Stimulated activated naive B cell treated with anti-CD40 and anti-IgM and Interleukin-4, amounts not matched to agents 10 μg/mL and 1 μg/mL and 100 μg/mL, for 72 hours (primary cell): ENCODE measurements at places on chromosomes 2 and 18.

GRCh38 chr2:160666154-160667060 is 172.8 kb upstream of the RBMS1 start:
- no peak for DNase-seq

DNA sequence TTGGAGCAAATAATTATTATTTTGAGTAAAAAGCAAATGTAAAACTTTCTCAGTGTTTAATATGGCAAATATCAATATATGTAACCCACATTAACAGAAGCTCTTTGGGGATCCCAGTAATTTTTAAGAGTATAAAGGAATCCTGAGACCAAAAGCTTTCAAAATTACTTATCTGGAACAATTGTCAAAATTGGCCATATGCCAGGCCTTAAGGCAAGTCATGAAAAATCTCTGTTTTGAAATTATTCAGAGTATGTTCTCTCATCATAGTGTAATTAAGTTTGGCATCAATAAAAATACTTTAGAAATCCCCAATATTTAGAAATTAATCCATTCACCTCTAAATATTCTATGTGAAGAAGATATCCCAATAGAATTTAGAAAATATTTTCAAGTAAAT is 225.3 kb upstream of the ARL4C start:
- DNase-seq = no peak

DNA sequence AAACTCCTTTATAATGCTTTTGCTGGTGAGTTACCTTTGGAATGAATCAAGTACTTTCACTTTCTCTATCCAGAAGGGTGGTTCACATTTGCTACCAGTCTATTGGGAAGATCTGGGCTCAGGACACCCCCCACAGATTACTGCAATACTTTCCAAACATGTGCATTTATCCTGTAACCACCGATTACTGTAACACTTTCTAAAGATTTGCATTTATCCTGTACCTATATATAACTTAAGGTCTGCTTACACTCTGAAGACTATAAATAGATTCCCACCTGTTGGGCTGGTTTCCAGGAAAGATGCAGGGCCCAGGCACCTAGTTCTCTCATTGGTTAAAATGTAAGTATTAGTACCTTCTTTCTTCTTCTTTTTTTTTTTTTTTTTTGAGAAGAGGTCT is 113.0 kb upstream of the NEDD4L start:
- DNase-seq = no peak

DNA sequence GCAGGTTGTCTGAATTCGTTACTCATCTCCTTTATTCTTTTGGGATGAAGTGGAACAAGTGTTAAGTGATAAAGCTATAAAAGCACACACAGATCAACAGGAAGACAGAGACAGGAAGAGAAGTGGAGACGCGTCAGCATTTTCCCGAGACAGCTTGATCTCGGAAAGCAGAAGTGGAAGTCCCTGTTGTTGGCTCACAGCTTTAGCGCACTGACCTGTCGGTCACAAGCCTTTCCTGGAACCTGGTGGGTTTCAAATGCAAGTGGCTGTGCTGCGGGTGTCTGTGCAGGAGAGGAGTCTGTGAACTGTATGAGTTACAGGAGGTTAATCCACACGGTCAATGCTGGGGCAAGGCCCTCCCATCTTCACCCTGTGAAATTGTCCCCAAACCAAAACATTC is 116.6 kb upstream of the PELI1 start:
- peak; percentile 72 for DNase-seq

- DNase-seq = peak; percentile 80
Observed at GRCh38 chr2:37389989-37390765, 45.7 kb downstream of the QPCT start.

GRCh38 chr18:48263914-48264902 is 145.0 kb downstream of the ZBTB7C start:
- DNase-seq = no peak

- DNase-seq = no peak
Observed at GRCh38 chr2:88099798-88100488, 27.9 kb downstream of the FABP1 start.

DNA sequence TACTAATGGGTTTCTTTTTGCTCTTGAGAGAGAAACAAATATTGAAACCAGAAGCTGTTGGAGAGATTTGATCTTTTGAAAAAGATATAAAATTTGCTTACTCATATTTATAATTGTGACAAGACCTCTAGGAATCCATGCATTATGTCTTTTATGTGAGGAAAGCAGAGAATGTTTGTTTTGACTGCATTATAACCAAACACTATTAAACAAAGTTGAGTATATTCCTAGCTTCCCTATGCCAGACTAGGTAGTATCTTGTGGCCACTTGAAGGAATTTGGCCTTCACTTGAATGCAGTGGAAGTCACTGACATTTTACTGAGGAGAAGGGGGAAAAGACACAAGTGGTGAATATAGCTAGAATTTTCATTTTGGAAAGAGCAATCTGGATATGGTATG is 521.8 kb upstream of the ZEB2 start:
- no peak for DNase-seq

DNA sequence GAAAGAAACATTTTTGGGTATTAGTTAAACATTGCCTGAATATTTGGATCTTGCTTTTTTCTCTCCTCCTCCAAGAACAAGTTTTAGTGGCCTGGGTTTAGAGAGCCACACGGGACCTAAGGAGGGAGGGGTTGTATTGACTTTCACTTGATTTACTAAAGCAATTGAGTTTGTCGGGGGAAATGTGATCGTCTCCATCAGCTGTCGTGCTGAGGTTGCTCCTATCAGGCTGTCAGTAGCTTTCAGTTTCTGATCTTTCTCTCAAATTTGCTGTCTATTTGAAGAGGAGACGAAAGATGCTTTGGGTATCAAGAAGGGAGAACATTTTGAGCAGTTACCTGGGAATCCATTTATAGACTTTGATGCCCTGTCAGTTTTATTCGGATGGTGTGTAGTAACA is 106.0 kb downstream of the SETBP1 start:
- DNase-seq = no peak

GRCh38 chr2:121242175-121242875 is 42.7 kb downstream of the TFCP2L1 start:
- DNase-seq = no peak

GRCh38 chr2:172169611-172170010 is 66.9 kb upstream of the DLX2 start:
- no peak for DNase-seq

GRCh38 chr2:221124532-221125240 is 447.4 kb downstream of the EPHA4 start:
- DNase-seq = no peak

DNA sequence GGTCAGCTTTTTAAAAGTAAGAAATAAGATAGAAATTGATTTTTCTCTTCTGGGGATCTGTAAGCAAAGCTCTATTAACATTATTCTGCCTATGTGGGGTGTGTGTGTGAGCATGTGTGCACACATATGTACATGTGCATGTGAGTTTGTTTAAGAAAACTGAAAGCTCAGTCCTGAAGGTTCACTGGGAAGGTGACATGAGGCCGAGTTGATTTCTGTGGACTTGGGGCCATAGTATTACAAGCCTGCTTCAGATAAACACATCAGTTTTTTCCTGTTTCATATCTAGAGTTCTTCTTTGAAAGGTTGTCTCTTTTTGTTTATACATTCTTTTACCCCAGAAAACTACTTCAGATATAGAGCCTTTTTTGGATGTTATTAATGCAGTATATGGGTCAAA is 83.4 kb downstream of the SERPINB8 start:
- no peak for DNase-seq

DNA sequence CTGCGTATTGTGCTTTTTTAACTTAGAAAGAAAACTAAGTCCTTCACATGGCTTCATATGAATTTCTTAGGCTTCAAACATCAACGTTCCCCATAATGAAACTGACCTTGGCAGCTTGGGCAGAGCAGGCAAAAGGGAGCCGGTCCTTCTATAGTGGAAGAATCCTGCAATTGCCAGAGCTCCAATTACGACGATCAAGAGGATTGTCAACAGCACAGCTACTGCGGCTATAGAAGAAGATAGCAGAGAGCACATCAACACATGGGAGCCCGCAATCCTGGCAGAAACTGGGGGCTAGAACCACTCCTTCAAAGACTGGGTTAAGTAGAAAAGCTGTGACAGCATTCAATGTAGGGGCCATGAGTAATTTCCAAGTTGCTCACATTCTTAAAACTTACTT is 69.8 kb downstream of the DHRS9 start:
- DNase-seq = no peak

- no peak for DNase-seq
Observed at GRCh38 chr18:48974304-48975119, 23.7 kb upstream of the SMAD7 start.

- DNase-seq = no peak
Observed at GRCh38 chr18:65269375-65269774, 481.4 kb upstream of the CDH7 start.

GRCh38 chr2:96253006-96253405 is 12.8 kb downstream of the TMEM127 start:
- no peak for DNase-seq

GRCh38 chr18:63410792-63411191 is 11.5 kb downstream of the VPS4B start:
- DNase-seq = no peak

DNA sequence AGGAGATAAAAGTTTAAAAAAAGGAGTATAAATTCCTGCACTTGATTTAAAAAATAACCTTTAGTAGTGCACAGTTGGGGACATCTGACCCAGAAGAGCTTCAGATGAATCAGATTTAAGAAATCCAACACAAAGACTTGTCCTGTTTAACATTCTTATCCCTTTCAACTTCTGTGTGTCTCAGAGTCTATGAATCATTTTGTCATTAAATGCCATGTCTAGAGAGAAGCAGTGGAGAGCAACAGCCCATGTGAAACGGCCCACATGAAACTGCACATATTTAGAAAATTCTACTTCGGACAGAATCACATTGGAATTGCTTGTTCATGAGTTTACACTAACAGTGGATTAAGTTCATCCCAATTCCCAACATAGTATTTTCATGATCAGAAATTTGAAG is 278.6 kb downstream of the SLC8A1 start:
- no peak for DNase-seq

- no peak for DNase-seq
Observed at GRCh38 chr2:66576311-66576560, 141.3 kb downstream of the MEIS1 start.

DNA sequence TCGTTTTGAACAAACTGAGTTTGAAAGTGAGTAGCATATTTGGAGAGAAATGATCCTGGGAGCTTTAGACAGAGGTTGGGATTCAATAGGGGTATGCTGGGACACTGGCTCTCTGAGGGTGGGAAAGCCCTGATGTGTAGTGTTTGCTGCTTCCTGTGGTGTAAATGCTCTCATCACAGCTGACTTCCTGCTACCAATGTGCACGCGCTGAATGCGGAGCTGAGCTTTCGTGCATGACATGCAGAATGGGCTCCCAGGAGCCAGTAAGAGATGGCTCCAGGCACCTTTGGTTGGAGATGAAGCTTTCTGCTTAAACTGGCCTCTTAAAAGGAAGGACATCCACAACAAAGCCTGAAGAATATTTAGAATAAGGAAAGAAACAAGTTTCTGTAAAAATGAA is 224.1 kb upstream of the CCDC150 start:
- DNase-seq = no peak

DNA sequence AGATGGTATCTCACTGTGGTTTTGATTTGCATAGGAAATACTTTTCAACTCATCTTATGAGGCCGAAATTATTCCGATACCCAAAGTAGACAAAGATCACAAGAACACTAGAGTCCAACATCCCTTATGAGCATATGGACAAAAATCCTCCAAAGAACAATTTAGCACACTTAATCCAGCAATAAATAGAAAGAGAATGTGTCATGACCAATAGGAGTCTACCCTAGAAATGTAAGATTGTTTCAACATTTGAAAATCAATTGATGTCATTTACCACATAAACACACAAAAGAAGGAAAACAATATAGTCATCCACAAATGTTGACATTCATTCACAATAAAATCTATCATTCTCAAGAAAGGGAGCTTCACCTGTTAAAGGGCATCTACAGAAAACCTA is 307.8 kb upstream of the SMIM21 start:
- no peak for DNase-seq

GRCh38 chr2:111050701-111051376 is 69.9 kb upstream of the BCL2L11 start:
- no peak for DNase-seq

GRCh38 chr2:191675807-191676721 is 1.9 kb upstream of the NABP1 start:
- peak; percentile 73 for DNase-seq

GRCh38 chr2:55010149-55010591 is 40.1 kb downstream of the RTN4 start:
- DNase-seq = peak; percentile 24

- DNase-seq = no peak
Observed at GRCh38 chr2:215657844-215658243, 222.0 kb upstream of the FN1 start.

- DNase-seq = no peak
Observed at GRCh38 chr2:38656866-38657480, 8.9 kb upstream of the GALM start.

DNA sequence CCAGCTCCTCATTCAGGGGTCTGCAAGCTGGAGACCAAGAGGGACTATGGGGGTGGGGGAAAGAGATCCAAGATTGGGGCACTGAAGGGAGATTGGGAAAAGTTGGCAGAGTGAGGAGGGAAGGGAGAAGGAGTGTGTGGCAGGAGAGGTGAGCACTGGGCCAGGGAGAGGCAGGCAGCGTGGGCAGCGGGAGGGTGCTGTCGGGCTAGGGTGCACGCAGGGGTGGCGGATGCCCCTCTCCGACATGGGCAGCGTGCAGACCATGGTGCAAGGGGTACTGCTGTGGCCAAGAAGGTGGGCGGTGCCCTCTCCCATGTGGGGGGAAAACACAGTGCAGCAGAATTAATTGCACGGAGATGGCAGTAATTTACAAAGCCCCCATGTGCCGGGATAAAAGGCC is 74.1 kb downstream of the CELF4 start:
- no peak for DNase-seq

DNA sequence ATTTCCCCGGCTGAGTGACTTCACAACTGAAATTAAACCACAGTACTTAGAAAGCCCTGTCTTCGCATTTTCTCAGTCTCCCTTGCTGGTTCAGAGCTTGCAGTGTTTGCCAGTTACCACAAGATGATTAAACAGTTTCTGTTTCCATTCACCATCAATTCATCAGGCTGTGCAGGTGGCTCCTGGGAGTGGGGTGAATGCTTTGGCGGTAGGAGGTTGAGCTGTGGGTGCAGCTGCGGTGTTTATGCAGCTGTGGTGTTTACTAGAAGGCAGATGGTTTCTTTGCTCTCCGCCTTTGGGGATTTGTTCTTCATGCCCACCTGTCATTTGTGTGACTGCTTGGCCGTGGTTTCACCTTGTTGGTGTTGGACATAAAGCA is 16.1 kb downstream of the ACOXL start:
- DNase-seq = peak; percentile 67

- DNase-seq = no peak
Observed at GRCh38 chr18:5237083-5237722, 40.1 kb upstream of the AKAIN1 start.

- no peak for DNase-seq
Observed at GRCh38 chr2:165877565-165878550, 75.7 kb downstream of the TTC21B start.

GRCh38 chr18:13266218-13267100 is 47.9 kb downstream of the LDLRAD4 start:
- no peak for DNase-seq

- DNase-seq = no peak
Observed at GRCh38 chr18:48345596-48345995, 63.6 kb downstream of the ZBTB7C start.

- DNase-seq = no peak
Observed at GRCh38 chr2:219571311-219572236, at the start of gene OBSL1. Gene OBSL1, minus strand, starts transcription at chr2:219571539. Its CDS starts 307 bp downstream, at chr2:219571232.

- DNase-seq = no peak
Observed at GRCh38 chr2:178491612-178492011, 11.4 kb downstream of the PLEKHA3 start.
